D721Med (cell line): ENCODE measurements at places on chromosomes 3 and 15.

- DNase-seq: no peak
Measured at GRCh38 chr3:187130346-187131066, 8.8 kb downstream of the RPL39L start.

DNA sequence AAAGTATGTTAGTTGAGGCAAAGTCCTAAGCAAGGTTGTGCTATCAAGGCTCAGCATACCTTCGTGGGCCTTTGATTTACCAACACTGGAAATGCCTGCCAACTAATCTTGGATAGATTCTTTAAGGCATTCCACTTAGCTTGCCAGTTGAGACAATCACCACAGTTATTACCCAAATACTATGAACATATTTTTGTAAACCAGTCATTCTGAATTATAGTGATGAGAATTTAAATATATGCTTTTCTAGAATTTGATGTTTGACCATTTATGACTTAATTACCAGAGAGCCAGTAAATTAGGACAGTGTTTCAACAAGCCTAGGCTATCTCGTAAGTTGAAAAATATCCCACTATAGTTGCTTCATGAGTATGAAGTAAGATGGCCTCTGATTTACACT lies 15.5 kb downstream of the TRIM59 start:
- no peak for DNase-seq

GRCh38 chr3:149319750-149320149 lies 13.7 kb downstream of the TM4SF18 start:
- no peak for DNase-seq

GRCh38 chr3:55686426-55687254 lies 199.5 kb upstream of the WNT5A start:
- DNase-seq: no peak

DNA sequence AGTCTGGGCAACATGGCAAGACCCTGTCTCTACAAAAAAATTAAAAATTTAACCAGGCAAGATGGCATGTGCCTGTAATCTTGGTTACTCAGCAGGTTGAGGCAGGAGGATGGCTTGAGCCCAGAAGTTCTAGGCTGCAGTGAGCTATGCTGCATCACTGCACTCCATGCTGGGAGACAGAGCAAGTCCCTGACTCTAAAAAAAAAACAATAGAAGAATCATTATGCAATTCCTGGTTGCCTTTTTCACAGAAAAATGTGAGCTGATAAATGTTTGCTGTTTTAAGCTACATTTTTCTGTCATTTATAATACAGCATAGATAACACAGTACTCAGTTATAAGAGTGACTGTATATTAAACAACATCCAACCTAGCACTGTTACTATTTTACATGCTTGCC lies 148.8 kb downstream of the SCAPER start:
- DNase-seq: no peak

GRCh38 chr3:192408007-192408646 lies 319.2 kb downstream of the FGF12 start:
- no peak for DNase-seq

GRCh38 chr3:127065561-127066290 lies 82.8 kb downstream of the PLXNA1 start:
- DNase-seq: no peak

GRCh38 chr3:139505829-139506386 lies 29.6 kb upstream of the RBP2 start:
- DNase-seq: no peak

GRCh38 chr15:47975427-47975826 lies 145.4 kb upstream of the SLC24A5 start:
- DNase-seq: no peak

- DNase-seq: no peak
Measured at GRCh38 chr3:195164573-195165264, 106.2 kb downstream of the XXYLT1 start.

DNA sequence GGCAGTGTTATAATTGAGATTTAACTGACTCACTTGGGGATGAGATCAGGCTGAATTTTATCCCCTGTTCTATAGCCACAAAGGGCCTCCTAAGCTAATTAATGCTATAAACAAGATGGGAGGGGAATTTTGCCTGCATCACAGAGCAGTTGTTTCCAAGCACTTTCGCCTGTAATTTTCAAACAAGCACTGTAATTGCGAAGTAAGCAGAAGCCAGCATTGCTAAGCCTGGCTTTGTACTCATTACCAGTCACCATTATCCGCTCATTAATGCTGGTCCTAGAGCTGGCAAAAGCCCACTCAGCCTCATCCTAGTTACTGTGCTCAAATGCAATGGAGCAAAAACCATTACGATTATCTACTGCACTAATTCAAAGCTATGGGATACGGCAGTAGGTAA lies 356.6 kb upstream of the UBE2E2 start:
- DNase-seq: no peak

GRCh38 chr15:43934480-43934879 lies 107.7 kb downstream of the WDR76 start:
- DNase-seq: no peak

- no peak for DNase-seq
Measured at GRCh38 chr3:10437995-10438901, 67.1 kb downstream of the ATP2B2 start.

DNA sequence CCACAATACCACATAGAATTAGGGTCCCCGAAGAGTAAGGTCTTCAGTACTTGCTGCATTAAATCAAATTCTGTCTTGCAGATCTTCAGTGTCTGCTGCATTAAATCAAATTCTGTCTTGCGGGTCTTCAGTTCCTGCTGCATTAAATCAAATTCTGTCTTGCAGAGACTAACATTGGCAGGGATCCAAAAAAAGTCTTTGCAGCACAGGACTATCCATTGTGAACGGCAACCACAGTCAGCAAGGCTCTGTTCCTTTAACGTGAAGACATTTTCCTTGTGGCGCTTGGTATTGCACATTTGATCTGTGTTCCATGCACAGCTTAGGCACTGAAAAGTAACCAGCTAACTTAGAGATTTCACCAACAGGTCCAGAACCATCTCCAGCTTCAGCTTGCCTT lies 46.8 kb upstream of the POMGNT2 start:
- DNase-seq: no peak

GRCh38 chr3:51657234-51657633 lies 13.8 kb upstream of the TEX264 start:
- DNase-seq: no peak

DNA sequence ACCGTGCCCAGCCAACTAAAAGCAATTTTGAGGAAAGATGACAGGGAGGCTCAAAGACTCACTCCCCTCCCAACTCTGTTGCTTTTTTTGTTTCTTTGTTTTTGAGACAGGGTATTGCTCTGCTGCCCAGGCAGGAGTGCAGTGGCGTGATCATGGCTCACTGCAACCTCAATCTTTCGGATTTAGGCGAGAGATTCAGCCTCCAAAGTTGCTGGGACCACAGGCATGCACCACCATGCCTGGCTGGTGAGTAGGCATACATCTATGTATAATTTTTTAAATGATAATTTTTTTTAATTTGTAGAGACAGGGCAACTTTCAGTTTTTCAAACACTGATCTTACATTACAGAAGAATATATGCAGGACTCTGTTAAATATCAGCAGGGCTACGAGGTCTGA lies 15.8 kb upstream of the THUMPD3 start:
- DNase-seq: no peak

DNA sequence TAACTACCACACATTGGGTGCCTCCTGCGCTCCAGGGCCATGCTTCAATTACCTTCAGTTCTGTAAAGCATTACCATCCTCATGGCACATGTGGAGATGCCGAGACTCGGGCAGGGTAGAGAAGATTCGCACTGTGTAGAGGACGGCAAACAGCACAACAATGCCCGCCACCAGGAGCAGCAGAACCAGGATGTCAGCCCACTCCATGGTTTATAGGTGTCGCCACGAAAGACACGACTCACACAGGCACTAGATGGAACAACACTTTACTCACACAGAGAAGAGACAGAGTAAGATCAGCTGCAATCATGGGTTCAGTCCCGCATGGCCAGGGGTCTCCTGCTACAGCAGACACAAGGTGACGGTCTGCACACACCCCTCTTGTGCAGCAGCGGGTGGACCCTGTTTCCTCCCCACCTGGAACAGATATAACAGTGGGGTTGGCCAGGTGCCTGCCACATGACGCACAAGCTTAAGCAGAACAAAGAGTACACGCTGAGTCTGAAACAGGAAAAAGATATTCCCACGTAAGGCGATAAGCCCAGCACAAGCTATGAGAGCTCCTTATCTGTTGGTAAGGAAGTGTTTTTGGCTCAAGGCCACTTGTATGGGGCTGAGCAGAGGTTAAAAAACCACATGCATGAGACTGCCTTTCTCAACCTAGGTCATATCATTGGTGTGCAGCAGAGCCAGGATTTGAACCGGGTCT lies 2.5 kb upstream of the TBC1D21 start:
- no peak for DNase-seq

DNA sequence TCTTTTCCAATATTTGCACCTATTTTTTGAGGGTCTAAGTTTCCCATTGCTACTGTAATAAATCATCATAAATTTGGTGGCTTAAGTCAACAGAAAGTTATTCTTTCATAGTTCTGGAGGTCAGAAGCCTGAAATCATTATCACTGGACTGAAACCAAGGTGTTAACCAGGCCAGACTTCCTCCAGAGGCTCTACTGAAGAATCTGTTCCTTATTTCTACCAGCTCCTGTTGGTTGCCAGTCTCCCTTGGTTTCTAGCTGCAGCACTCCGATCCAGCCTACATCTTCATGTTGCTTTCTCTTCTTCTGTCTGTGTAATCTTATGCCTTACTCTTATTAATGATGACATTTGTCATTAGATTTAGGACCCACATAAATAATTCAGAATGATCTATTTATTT lies 22.0 kb upstream of the ARPP21 start:
- DNase-seq: no peak

DNA sequence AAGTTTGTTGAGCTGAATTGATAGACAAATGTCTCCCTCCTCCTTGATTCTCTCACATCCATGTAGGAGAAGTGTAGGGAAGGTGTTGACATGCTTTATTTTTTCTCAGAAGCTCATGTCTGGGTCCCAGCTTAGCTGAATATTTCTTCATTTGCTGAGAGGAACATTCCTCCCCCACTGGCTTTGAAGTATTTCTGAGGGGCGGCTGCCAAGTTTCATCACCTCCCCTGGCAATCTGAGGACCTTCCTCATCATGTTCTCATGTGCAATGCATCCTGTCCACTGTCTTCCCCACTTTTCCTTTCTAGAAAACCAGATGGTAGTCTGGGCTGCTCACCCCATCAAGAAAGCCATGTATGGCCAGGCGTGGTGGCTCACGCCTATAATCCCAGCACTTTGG lies 168.9 kb upstream of the RGMA start:
- DNase-seq: no peak

GRCh38 chr3:195847055-195847950 lies 35.6 kb upstream of the MUC4 start:
- DNase-seq: no peak
